ENCODE measurements at places on chromosomes 7 and 10.
A peak's percentile ranks its signal among the peaks of the same experiment; 100 is the strongest.

GRCh38 chr10:75035975-75036708 is 75.3 kb upstream of the SAMD8 start:
- no peak for DNase-seq

- no peak for DNase-seq
These were observed 55.9 kb downstream of the ZNF467 start for GRCh38 chr7:149717481-149717880.

DNA sequence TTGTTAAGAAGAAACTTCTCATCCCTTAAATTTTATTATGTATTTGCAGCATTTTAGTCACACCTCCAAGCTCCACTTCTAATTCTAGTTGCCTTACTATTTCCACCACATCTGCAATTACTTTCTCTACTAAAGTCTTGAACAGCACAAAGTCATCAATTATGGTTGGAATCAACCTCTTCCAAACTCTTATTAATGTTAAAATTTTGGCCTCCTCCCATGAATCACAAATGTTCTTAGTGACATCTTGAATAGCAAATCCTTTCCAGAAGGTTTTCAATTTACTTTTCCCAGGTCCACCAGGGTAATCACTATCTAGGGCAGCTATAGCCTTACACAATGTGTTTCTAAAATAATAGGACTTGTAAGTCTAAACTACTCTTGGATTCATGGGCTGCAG is 126.3 kb upstream of the POM121L12 start:
- DNase-seq, result no peak

DNA sequence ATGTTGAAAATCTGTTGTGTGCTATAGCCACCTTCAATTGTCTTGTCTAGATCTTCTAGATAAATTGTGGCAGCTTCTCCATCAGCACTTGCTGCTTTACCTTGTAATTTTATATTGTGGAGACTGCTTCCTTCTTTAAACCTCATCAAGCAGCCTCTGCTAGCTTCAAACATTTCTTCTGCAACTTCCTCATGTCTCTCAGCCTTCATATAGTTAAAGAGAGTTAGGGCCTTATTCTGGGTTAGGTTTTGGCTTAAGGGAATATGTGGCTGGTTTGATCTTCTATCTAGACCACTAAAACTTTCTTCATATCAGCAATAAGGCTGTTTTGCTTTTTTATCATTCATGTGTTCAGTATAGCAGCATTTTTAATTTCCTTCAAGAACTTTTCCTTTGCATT is 128.2 kb downstream of the ADAM22 start:
- no peak for DNase-seq

GRCh38 chr7:123170333-123171246 is 29.2 kb downstream of the SLC13A1 start:
- no peak for DNase-seq

DNA sequence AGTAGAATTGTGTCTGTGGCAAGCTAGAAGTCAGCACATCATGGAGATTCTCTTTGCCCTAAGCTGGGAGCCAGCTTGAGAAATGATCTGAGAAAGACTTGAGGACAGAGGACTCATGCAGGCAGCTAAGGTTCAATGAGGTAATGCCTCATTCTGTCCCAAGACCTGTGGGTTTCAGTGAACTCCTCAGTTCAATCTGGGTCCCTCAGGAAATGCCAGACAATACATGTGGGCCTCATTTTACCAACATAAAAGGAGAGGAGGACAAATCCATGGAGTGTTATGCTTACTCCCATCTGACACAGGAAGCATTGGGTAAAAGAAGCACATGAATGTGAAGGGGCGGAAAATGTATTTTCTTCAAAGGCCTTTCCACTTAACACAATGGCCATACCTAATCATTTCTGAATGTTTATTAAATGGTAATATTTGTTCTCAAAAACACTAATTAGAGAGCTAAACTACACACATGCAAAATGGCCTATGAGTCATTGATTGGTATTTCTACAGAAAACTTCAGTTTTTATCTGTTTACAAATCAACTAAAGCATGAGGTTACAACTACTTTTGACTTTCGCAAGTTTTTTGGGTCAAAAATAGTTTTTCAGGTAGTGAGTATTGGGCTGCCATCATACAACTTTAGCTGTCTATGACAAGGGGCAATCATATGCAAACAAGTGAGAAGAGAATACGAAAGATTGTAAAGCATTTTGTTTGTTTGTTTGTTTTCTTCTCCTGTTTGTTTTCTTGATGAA is 205.3 kb downstream of the CHRM2 start:
- DNase-seq, result no peak

DNA sequence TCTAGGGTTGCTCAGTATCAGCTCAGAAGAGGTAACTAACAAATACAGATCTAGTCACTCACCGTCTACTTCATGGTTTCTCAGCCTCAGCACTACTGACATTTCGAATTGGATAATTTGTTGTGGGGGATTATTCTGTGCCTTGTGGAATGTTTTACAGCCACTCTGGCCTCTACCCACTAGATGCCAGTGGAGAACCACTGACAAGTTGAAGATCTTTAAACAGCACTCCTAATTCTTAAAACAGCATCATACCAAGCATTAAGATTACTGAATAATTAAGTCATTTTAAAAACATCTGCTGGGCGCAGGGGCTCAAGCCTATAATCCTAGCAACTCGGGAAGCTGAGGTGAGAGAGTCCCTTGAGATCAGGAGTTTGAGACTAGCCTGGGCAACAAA is 82.6 kb downstream of the UPF2 start:
- no peak for DNase-seq

DNA sequence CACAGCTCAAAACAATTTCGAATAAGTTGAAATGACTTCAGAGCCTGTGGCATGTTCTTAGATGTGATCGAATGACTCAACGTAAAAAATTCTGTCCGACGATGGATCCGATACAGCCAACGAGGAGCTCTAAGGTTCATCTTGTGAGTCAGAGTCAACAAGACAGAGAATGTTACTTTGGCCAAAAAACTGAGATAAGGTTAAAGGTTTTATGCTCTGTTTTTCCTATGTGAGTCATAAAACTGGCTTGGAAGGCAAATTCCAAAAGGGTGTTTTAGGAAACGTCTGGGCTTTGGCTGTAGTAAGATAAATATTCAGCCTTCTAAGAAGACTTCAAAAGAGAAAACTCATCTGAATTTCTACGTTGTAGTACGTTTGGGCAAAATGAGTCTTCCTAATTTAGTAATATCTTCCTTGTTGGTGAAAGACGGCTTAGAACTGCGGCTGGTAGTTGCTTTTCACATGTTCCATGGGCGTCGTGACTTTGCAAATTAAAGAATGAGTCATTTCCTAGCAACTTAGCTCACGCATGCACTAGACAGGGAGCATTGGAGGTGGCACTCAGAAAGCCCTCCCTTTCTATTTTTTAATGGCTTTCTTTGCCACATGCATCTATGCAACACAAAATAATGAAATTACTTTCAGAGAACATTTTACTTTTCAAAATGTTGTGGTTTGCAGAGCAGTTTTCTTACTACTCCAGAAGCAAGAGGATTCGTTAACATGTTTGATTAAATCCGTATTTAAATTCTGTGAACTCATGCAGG is 28.2 kb downstream of the PFKP start:
- no peak for DNase-seq

GRCh38 chr7:68823996-68824780 is 774.1 kb upstream of the AUTS2 start:
- DNase-seq, result no peak

DNA sequence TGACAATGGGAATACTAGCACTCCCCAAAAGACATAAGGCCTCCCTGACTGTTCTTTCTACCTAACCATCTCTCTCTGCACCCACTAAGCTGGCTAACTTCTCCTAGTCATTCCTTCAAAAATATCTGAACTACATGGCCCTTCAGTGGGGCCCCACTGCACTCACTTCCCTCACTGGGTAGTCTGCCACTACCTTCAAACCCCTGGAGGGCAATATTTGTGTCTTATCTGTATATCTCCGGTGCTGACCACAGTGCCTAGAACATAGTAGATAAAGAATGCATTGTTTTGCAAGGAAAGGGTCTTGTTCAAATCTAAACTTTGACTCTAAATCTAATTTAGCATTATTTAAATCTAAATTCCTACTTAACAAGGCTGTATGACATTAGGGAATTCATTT is 44.3 kb downstream of the CACUL1 start:
- DNase-seq, result no peak

DNA sequence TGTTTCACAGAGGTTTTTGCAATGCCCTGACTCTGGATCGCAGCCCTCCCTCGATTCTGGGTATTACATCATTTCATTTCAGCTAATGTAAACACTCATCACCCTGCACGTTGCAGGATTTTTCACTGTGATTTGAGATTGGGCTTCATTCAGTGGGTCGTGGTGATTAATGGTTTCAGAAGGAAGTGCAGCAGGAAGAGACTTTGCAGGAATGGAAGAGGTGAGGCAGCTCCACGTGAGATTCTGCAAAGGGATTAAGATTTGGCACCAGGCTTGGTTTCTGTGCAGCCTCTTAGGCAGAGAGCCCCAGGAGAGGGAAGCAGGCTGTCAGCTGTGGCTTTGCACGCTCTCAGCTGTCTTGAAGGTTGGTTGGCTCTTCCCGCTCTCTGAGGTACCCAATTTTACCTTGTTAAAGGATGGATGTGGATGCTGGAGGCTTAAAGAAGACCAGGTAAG is 95.2 kb downstream of the PLCE1 start:
- no peak for DNase-seq

DNA sequence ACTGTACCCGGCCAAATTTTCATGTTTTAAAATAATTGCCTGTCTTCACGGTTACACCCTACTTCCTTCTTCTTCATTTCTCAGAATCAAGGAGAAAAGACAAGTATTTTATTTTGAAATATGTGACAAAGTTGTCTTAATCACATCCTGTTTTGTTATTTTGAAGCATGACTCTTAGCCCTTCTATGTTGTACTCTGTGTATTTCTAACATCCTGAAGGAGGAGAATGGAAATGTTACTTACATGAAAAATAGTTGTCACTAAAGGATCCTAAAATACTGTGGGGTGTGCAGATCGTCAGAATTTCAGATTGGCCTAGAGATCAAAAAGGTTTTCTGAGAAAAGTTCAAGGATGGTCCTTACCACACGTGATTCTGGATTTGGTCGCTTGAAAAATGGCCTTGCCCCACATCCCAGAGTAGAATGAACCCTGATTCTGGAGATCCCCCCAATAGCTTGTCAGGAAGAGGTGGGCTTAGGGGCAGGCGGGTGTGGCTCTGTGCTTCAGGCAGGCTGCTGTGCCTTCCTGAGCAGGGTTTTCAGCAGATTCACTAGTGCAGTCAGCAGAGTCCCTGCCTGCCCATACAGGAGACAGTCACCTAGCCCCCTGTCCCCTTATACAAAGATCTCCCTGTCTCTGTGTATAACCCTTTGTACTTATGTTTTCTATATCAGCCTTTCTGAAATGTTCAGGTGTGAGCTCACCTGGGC is 8.6 kb downstream of the UPP1 start:
- no peak for DNase-seq

- DNase-seq, result no peak
These were observed 8.7 kb upstream of the LRRTM3 start for GRCh38 chr10:66917104-66917503.

GRCh38 chr7:82677493-82677892 is 233.9 kb upstream of the CACNA2D1 start:
- no peak for DNase-seq

DNA sequence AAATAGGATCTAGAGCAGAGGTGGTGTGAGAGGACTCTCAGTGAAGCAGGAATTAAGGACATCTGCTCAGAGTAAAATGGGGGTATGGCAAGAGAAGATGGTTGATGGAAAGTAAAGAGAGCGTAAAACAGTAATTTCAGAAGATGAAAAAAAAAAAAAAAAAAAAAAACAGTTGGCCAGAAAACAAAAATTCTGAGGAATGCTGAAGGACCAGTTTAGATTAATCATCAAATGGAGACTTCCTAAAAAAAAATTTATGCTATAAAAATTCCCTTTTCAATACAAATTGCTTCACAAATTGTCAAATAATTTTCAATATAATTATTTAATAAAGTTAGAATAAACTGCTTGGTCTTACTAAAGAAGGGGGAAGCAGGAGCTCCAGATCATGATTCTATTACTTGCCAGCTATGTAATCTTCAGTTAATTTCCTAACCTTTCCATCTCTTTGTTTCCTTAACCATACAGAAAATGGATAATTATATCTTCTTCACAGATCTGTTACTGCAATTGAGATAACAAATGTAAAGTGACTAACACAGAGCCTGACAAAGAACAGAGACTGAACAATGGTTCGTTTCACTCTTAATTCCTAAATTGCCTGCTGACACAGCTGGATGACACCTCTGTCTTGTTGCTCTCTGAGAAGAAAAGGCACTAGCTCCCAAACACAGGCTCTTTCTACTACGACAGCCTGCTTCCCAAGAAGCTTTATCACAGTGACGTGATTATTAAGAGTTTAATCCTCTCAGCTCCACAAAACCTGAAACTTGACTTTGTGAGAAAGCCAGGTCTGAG is 64.9 kb upstream of the GPR22 start:
- DNase-seq, result no peak

DNA sequence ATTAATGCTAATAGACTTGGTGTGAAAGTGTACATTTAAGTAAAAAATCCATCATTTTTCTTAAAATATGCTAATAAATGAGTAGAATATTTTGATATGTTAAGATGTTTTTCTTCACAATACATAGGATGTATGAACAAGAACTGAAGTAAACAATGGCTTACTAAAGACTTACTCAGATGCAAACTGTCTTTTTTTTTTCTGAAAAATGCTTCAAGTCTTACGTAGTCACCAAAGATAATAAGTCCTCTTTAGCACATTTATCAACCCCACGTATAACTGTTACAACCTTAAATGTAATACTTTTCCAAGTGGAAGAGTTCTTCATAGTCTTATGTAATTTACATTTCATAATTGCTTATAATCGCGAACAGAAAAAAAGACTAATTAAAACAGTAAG is 54.8 kb downstream of the MDFIC start:
- no peak for DNase-seq

GRCh38 chr7:150811-151221 is 41.6 kb upstream of the FAM20C start:
- DNase-seq, result no peak

- DNase-seq, result no peak
These were observed 26.7 kb downstream of the PTN start for GRCh38 chr7:137316648-137317353.

- DNase-seq, result peak; percentile 58
These were observed 426.4 kb downstream of the TYW1 start for GRCh38 chr7:67423065-67423464.

DNA sequence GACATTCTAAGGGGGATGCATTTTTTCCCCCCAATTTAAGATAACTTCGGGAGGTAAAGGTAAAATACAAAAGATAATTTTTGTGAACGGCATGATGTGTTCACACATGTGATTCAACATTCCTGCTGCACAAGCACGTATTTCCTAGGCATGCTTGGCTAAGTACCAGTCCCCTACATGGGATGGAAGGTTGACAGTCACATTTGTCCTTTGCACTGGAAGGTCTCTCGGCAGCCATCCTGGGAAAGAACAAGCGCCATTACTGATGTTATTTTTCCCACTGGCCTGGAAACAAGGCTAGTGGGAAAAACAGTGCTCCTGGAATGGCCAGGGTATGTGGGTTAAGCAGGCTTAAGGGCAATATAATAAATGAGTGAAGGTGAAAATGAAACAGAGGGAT is 276.2 kb upstream of the AOAH start:
- no peak for DNase-seq

GRCh38 chr7:150447966-150448788 is 2.3 kb upstream of the GIMAP8 start:
- no peak for DNase-seq

DNA sequence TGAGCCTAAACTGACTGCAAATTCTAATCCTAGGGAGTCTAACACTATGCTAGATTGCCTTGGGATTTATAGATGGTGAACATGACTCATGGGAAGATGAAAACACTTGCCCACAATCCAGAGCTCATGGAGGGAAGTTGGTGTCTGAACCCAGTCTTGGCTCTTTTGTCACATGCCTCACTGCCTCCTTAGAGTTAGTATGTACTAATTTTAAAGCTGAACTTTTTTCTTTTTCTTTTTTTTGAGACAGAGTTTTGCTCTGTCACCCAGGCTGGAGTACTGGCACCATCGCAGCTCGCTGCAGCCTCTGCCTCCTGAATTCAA is 14.4 kb downstream of the MRPL32 start:
- no peak for DNase-seq
